ENCODE measurements at places on chromosomes 5 and 9. TPM values are rescaled to one million over a fixed set of nuclear protein-coding genes. Genes with fewer than 3 reads are reported as not detected.

The NOP16 gene
- total RNA-seq = 14.5 TPM

The ROPN1L gene
- not detected for total RNA-seq

The WDR31 gene
- total RNA-seq = 3.2 TPM

The CER1 gene
- not detected for total RNA-seq

The FGFR4 gene
- 8.2 TPM for total RNA-seq

The CCIN gene
- not detected for total RNA-seq

The PRPF4 gene
- total RNA-seq = 28.2 TPM

DNA sequence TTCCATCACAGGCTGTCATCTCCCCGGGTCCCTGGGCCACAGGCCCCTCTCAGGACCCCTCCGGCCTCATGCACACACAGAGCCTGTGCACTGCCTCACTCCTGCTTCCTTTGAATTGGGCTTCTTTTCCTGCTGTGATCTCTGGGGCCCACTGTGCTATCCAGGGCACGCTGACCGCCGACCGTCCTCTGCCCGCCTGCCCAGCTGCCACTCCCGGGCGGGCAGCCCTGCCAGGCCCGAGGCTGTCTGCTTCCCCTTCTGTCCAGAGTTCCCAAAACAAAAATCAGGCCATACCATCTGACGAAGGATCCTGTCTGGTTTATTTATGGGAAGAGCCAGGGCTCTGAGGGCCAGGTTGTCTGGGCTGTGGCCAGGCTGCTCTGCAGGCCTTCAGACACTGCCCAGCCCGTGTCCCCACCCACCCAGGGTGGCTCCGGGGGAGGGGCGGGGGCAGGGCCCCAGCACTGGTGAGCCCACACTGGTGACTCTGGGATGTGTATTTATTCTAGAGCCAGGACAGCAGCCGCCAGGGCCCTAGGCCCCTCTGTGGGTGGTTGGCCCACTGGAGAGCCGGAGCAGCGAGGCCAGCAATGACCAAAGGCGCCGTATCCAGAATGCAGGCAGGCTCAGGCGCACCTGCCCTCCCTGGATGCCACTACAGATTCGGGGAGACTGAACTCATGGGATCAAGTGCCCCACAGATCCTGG lies 57.0 kb downstream of the ADAMTS2 start:
- no peak for DNase-seq

DNA sequence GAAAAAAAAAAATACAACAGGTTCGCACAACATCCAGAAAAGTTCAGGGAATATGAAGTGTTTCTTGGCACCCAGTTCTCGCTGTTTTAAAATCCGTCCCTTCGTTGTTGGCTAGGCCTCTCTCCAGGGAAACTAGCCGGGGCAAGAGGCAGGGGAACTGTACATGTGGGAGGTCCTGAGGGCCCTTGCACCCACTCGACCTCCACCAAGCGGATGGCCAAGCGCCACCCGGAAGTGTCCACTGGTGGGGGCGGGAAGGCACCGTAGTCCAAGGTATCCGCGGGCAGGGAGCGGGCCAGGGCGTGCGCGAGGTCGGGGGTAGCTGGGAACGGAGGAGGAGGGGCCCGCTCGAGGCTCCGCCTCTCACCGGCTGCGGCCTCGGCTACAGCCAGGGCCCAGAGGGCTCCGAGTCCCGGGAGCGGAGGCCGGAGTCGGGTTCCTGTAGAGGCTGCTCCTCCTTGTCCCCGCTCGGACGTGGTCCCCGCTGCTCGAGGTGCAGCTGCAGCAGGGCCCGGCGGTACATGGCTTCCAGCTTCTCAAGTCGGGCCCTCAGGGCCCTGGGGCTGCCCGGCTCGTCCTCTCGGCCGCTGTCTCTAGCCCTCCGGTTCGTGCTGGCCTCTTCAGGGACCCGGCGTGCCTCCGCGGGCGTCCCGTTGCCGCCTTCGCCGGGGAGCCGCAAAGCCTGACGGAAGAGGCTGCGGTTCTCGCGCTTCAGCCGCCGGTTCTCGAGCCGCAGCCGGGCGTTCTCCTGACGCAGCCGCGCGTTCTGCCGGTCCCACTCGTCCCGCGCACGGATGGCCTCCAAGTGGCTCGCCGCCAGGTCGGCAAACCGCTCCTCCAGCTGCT lies 720 bp downstream of the TUSC1 start:
- DNase-seq = peak; percentile 53

- DNase-seq = peak; percentile 50
Measured at GRCh38 chr5:136174021-136174659, 18.8 kb downstream of the SMIM32 start.

DNA sequence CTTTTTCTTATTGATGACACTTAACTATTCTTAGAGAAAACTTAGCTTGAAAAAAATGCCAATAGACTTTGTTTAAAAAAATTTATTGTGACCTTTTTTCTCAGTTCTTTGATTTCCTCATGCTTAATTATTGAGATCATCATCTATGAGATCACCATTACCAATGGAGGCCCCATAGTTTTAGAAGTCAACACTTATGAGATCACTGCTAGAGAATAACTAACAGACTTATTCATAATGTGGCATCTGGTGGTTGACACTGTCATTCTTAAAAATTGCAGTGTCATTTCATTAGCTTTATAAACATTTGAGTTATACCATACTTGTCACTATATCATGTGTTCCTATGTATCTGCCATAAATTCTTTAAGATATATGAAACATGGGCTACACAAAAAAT lies 14.9 kb upstream of the FEM1C start:
- no peak for DNase-seq

DNA sequence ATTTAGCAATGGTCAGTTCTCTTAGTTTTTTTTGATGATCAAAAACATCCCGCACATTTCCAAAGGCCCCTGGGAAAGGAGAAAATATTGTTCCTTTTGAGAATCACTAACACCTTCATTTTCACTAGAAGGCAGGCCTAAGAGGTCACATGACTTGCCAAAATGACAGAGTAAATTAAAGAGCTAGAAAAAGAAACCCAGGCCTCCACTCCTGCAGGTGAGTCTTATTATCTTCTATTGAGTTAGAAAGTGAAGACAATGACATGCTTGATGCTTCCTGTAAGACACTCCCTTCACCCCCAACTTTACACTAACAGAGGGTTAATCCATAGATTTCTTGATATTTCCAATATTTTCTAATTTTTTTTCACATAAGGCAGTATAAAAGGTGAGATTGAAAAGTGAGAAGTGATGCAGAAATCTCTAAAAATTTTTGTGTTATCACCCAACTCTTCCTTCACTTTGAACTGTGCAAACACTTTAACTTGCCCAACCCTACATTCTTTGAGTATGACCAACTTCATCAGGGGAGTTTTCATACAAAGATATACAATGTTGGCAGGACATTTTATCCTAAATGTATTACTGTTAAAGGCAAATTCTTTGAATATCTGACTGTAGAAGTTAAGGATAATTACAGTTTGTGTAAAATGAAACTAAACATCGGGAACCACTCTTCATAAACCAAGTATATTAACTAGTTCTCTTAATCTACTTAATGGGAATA lies 57.1 kb downstream of the SUB1 start:
- DNase-seq = no peak

DNA sequence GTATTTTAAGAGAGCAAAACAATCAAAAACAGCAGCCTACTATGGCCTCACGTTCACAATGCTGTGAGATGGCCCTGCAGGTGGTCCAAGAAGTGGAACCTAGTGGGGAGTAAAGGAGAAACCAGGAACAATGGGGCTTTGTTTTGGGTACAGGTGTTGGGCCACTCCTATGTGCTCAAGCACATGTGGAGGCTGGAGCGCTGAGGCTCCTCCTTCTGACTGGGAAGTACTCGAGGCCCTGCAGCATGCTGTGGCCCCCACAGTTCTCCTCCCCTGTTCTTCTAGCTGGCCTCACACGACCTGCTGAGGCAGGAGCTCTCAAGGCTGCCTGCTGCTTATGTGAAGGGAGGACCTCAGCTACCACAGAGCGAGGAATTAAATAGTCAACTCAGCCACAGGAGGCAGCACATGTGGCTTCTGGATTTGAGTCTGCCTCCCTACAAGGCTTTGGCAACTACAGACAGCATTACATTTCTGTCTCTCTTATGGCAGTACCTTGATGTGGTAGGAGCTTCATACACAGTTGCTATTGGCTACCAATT lies 482.3 kb downstream of the SPOCK1 start:
- peak; percentile 20 for DNase-seq

DNA sequence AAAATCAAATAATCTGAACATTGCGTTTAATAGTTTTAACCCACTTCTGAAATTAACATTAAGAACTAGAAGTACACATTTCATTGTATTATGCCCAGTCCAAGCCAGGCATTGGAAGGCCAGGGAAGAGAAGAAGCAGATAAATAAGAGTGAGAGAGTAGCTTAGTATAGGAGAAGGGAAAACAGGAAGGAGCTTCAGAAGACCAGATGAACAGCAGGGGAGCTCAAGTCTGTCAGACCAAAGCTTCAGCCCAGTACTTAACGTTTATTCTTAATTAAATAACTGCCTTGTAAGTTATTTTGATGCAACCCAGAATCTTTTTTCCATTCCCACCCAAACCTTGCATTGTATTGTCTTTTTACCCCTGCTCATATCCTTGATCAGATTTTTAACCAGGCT lies 11.5 kb upstream of the FAM120AOS start:
- no peak for DNase-seq

- DNase-seq = no peak
Measured at GRCh38 chr9:14209399-14210345, 104.3 kb downstream of the NFIB start.

DNA sequence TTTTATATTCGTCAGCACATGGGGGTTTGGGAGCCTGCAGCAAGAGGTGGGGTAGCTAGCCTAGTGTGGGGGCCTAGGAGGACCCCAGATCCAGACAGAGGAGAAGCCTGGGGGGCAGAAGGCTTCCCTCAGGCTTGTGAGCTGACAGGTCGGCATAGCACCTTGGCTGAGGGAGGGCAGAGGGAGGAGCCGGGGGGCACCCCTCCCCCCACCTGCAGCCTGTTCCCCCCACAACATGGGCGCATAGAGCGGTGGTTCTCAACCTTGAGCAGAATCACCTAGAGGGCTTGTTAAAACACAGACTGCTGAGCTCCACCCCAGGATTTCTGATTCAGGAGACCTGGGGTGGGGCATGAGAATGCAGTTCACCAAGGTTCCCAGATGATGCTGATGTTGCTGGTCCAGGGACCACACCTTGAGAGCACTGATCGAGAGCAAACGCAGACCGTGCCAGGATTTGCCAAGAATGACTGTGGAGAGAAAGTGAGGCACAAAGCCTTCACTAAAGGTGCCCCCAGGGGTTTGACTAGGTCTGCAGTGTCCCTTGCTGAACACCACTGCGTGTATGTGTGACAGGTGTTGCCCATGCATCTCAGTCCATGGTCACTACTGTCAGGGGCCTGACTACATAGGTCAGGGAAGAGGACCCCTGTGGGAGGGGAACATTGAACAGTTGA lies 163.3 kb downstream of the MACROH2A1 start:
- no peak for DNase-seq

GRCh38 chr5:151492729-151493128 lies 45.3 kb downstream of the SLC36A1 start:
- DNase-seq = no peak
